NCI-H524 (cell line): ENCODE measurements at places on chromosomes 11 and 22.

DNA sequence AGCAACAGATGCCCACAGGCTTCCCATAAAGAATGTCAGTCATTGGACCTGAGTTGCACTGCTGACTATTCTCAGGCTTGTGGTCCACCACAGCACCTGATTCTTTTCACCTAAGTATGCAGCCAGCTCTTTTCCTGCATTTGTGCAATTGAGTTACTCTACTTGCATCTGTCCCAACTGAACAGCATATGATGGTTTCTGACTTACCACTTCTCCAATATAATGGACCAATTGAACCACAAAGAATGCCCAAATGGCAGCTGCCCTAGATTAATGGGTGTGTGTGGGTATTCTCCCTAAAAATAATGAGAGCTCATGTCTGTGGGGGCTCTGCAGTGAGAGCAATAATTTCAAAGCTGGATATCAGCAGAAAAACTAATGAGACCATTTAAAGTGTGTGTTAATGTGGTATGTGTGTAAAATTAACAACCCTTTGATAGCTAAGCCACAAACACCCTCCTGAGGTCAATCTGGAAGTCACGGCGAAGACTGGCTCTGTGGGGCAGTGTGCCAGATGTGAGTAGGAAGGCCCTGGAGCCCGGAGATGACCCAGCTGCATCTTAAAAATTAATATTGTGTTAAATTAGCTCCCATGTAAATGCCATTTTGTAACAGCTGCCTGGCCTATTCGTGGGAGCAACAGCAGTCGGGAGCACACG lies 43.8 kb downstream of the SC5D start:
- peak; percentile 6 for DNase-seq

- DNase-seq = no peak
Measured at GRCh38 chr11:118319337-118319707, 14.8 kb downstream of the CD3E start.

- no peak for DNase-seq
Measured at GRCh38 chr22:25558341-25558740, 6.1 kb upstream of the GRK3 start.

- DNase-seq = no peak
Measured at GRCh38 chr11:130872513-130872912, 43.8 kb downstream of the SNX19 start.
